ENCODE measurements at places on chromosomes 1 and 21.

- DNase-seq: peak; percentile 20
Observed at GRCh38 chr21:27314131-27314530, 347.2 kb upstream of the ADAMTS5 start.

GRCh38 chr1:68758666-68759209, 261.9 kb upstream of the DEPDC1 start:
- no peak for DNase-seq

GRCh38 chr1:228957535-228957934, 222.3 kb downstream of the RHOU start:
- DNase-seq: no peak

- DNase-seq: no peak
Observed at GRCh38 chr1:153734396-153735089, 6.7 kb downstream of the INTS3 start.

DNA sequence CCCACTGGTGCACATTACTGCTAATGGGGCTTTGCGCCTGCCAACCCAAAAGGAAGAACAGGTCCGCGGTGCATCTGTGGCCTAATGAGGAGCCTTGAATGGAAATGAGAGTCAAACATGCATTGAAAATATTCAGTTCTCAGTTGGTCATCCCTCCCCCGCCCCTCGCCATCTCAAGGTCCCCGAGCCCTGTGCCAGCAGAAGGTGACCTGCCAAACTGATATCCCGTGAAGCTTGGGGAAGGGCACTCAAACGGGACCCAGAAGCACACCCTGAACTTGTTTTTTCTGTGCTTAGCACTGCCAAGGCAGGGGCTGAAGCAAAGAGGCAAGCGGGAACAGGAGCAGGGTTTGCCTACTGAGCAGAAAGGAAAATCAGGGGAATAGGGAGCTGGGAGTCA, 67.9 kb upstream of the ZNF648 start:
- no peak for DNase-seq

- DNase-seq: no peak
Observed at GRCh38 chr1:99814373-99814900, 35.7 kb upstream of the AGL start.

GRCh38 chr21:42525029-42525581, 11.5 kb downstream of the SLC37A1 start:
- DNase-seq: peak; percentile 15

DNA sequence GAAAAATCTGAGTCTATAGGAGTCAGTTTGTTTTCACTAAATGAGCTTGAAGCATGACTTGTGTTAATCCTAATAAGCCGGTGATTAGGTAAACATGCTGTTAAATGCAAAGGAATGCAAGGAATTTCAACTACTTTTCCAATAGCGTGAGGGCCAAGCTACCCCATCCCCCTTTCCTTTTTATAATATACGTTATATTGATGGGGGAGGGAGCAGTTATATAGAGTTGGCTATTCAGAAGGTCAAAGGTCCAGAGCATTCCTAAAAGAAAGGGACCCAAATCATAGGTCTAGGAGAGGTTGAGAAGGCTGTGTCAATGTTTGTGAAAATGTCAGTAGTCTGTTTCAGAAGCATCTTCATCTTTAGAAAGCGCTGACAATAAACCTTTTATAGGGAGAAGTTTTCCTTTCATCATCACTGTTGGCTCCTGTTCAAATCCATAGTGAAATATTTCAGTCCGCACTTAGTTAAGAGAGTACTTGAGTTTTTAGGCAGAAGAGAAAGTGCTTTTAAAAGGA, 3.8 kb downstream of the CCN1 start:
- DNase-seq: peak; percentile 97

GRCh38 chr1:246602194-246602593, 35.9 kb downstream of the CNST start:
- peak; percentile 30 for DNase-seq

- DNase-seq: no peak
Observed at GRCh38 chr1:56780826-56781225, 38.4 kb downstream of the FYB2 start.

DNA sequence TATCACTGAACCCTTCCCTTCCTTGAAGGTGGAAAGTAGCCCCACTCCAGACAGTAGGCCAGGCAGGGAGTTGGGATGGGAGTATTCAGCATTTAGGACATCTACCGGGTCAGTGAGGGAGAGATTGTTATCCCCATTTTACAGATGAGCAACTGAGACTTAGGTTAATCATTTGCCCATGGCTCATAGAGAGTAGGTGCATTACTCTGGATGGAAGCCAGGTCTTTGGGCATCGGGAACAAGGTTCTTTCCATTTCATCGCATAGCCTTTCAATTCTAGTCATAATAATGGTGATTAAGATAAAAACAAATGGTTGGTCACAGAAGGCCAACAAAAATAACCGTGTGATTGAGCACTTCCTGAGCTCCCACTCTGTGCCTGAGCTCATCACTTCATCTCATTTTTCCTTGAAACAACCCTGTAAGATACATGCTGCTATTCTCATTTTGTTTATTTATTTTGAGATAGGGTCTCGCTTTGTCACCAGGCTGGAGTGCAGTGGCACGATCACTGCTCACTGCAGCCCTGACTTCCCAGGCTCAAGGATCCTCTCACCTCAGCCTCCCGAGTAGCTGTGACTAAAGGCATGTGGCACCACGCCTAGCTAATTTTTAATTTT, 64.8 kb downstream of the NAV1 start:
- DNase-seq: peak; percentile 67

DNA sequence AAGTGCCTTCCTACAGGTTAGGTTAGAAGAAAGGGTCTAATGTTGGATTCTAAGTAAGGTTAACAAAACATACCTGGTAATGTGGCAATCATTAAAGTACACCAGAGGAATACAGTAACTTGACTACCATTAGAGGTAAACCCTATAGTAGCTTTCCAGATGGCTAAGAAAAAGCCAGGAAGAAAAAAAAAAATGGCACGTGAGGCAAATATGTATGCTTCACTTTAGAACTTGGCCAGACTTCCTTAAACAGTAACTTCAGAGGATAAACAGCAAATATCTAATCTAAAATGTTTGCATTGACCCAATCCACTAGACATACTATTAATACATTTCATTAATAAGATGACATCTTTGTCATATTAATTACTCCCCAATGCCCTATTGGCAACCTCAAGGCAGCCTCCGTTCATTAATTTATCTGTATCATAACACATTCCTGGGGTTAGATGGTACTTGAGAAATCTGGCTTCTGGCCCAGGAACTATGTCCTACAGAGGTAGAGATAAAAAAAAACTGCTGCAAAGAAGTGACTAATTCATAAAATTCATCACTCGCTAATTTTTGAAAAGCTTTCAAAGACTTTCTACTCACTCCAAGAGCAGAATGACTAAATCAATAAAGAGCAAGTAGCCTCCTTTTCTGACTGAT, 5.8 kb downstream of the DCAF8 start:
- peak; percentile 80 for DNase-seq

GRCh38 chr1:224637515-224637914, 21.4 kb downstream of the CNIH3 start:
- peak; percentile 84 for DNase-seq

DNA sequence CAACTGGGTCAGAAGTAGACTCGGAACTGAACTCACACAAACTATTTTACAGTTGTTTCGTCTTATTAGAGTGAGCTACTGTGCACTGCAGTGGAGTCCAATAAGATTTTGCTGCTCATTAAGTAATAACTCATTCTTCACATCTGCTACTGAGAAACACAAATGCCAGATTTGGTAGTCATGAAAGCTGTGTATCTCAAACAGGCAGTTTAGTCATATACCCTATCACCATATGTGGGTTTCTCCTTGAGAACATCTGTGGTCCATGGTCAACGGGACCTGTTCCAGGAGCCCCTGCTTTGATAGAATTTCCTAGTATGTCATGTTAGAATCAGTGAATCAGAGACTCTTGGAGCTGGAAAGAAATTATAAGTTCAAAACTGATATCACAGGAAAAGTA, 60.4 kb downstream of the ALG14 start:
- DNase-seq: peak; percentile 80

DNA sequence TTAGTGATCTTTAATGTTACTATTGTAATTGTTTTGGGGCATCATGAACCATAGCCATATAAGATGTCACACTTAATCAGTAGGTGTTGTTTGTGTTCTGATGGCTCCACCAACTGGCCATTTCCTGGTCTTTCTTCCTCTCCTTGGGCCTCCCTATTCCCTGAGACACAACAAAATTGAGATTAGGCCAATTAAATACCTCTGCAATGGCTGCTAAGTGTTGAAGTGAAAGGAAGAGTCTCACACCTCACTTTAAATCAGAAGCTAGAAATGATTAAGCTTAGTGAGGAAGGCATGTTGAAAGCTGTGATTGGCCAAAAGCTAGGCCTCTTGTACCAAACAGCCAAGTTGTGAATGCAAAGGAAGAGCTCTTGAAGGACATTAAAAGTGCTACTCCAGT, 30.7 kb downstream of the PPP2R5A start:
- peak; percentile 58 for DNase-seq

- DNase-seq: peak; percentile 53
Observed at GRCh38 chr1:86841116-86841515, 72.8 kb downstream of the SELENOF start.

DNA sequence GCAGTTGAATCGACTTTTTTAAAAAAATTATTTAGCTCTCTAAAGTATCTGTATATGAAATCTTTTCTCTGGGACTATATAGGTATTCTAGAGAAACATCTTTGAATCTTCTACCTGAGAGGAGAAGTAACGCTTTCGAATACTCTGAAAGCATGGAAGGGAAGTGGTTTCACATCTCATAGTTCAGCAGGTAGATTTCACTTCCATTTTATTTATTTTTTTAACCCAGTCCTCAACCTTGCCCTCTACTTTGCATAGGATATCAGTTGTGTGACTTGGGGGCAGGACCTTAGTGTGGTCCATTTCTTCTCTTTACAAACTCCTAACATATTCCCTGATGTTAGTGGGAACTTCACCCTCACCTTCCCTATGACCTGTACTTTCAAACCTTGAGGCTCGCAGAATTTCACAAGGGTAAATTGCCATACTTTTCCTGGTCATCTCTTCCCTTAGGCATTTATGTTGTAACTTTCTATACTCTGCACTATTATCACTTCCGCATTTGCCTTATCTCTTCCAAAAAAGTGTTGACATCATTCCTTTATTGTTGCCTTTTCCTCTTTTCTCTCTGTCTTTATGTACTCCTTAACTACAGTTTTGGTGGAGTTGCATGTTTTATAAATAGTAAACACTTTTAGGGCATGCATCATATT, 1208.5 kb upstream of the ADGRL4 start:
- no peak for DNase-seq

DNA sequence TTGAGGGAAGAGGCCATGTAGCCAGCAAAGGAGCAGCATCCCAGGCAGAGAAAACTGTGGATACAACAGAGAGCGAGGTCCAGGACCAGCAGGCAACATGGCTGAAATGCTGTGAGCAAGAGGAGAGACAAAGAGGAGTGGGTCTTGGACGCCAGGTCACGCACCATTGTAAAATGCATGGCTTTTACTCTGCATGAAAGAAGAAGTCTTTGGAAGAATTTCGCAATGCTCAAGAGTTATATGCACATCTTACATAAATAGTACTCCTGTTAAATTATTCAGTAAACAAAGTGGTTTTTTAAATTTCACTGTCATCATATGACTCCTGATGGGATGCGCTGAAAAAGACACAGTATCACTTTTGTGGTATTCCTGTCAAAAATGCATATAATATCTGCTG, 3.5 kb downstream of the CD244 start:
- DNase-seq: no peak

DNA sequence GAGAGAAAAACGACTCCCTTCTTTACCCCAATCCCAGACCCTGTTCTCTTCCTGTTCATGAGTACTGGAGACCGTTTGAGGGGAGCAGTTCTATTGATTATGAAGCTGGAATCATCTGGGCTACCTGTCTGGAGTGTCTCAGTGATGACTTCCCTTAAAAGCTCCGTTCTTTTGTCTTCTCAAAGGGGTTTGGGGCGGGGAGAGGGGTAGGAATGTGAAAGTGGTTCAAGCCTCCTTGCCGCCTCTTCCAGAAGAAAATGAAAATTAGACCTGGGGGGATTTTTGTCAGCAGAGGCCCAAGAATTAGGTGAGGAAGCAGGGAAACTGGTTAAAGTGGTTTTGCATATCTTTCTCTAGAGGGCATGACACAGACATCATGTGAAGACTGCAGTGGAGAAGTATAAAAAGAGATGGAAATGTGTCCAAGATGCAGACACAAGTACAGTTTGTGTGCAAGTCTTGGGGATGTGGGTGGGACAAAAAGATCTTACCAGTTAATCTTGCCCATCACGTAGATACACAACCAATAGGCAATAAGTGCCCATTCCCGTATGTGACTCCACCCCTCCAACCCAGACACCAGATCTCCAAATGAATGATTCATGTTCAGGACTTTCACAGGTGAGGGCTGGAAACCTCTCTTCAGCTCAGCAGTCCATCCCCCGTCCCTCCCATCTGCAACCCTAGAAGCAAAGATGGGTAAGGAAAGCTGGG, 470 bp upstream of the MTMR11 start:
- DNase-seq: peak; percentile 53

GRCh38 chr1:27666791-27667254, 5.2 kb downstream of the IFI6 start:
- DNase-seq: no peak

GRCh38 chr1:11653101-11653860, 948 bp downstream of the FBXO2 start:
- peak; percentile 46 for DNase-seq

DNA sequence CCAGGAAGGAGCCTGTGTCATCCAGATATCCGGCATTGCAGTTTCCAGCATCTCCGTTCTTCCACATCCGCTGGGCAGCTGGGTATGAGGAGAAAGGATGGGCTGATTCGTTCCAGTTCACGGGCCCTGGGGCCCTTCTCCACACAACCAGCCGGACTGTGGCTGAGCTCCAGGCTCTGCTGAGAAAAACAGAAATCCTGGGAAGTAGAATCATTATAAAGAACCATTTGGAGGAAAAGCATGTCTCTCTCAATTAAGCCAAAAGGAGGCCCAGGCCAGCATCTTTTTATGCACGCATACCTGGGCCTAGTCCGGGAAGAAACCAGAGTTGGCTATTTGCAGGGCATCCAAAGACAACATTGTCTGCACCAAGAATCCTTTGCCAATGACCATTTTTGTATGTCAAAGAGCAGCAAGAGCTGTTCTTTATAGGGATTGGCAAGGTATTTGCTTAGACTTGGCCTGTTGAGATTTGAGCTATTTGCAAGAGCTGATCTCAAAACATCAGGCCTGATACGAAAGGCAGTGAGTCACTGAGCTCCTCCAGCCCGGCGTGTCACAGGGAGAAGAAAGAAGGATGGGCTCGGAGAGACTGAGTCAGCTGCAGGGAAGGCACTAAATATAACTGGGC, 84.9 kb upstream of the ARHGEF16 start:
- peak; percentile 100 for DNase-seq

All from fibroblast of the aortic adventitia (primary cell).